ENCODE measurements at places on chromosomes 6 and 20.

DNA sequence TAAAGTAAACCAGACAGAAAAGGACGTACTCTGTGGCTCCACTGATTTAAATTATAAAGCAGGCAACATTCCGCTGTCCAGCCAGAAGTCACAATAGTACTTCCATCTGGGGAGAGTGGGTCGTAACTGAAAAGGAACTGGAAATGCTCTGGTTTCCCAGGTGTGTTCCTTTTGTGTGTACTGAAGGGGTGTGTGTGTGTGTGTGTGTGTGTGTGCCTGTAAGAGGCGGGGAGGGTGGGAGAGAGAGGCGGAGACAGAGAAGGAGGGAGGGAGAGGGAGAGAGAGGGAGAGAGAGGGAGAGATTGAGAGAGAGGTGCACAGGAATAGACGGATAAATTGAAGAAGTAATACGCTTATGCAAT, 178.4 kb upstream of the ZNF184 start:
- DNase-seq, result no peak

DNA sequence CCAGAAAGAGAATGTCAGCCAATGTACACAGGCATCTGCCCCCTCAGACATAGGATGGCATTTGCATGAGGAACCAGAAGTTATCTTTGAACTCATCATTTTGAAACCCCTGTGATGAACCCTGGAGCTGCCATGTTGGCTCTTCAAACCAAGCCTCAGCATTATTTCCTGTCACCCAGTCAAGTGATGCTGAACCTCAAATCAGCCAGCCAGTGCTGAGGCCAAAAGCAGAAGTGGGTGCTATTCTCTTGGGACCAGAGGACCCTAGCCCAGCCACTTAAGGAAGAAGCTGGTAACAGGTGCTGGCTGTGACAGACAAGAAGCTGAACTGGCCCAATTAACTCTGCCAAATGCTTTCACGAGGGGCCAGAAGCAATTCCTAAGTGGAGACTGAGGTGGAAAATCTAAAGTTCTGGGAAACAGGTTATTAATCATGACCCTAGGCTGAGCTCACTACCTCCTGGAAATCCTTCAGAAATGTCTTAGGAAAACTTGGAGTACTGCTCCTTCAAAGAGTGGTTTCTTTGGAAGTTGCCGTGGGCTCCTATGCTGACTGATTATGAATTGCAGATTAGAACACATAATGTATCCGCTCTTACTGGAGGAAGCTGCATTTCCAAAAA, 4.0 kb downstream of the PKIG start:
- no peak for DNase-seq

DNA sequence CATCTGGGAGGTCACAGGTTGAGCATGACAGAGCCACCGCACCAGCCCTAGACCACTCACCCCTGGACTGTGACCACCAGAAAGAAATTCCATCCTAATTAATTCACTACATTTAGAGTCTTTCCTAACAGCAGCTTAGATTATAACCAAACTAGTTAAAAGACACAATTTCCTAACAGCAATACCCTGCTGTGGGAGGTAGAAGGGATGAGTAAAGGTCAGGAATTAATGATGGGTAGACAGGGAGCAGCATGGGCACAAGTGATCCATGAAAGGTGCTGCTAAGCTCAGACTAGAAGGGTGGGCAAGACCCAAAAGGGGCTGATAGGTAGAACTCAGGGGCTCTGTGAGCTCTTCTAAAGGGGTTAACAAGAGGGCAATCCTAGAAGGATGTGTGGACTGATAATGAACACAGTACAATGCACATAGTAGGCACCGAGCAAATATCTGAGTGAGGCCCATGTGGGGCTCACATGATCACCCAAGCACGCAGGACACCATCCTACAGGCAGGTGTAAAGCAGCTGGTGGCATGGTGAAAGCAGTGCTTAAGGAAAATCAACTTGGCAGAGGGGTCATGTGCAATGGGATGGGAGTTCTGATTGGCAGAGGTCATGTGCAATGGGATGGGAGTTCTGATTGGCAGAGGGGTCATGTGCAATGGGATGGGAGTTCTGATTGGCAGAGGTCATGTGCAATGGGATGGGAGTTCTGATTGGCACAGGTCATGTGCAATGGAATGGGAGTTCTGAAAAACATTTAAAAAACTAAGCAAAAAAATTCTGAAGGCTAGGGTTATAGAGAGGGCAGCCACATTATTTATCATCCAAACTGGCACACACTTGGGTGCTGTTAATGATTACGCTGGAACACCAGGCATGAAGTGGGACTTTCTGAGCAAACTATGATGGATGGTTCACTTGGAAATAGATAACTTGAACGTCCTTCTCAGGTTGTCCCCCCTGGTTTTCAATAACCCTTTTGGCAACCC, 188.2 kb upstream of the FOXQ1 start:
- no peak for DNase-seq

GRCh38 chr20:44273231-44274215, 26.4 kb downstream of the GDAP1L1 start:
- no peak for DNase-seq

GRCh38 chr6:95690328-95690727, 113.0 kb downstream of the MANEA start:
- DNase-seq, result no peak

Measured in AG04449 (cell line).